ENCODE measurements at places on chromosomes 3 and 15.
A peak's percentile ranks its signal among the peaks of the same experiment; 100 is the strongest.

DNA sequence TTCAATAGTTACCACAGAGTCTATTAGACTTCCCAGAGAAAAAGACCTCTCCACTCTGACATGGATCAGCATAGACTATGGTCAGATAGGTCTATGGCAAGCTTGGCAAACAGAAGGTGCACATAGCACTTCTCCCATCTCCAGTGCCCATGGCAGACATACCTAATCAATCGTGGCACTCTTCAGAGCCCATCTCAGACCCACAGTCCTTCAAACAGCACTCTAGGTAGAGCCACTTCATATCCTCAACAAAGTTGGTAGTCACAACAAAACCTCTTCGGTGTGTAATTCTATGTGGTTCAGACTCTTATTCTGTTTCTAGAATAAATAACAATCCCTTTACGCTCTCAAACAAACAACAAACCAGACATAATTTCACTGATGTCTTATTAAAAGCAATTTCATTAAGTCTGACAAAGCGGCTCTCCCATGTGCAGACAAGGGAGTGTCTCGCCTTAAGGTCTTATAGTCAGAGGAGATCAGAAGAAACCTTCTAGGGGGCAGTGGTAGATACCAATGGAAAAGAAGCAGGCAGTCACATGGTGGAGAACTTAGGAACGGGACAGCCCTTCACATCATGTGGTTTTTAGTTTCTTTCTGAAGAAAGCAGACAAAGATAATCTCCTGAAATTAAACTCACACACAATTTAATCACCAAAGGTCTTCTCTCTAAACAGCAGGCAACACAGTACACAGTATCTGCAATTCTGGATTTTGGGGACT is 483.4 kb downstream of the FOXP1 start:
- no peak for DNase-seq

- DNase-seq = no peak
Measured at GRCh38 chr3:114011059-114011797, 45.1 kb downstream of the CCDC191 start.

GRCh38 chr3:182683858-182684257 is 109.4 kb upstream of the ATP11B start:
- no peak for DNase-seq

- DNase-seq = no peak
Measured at GRCh38 chr3:55770077-55770476, 283.0 kb upstream of the WNT5A start.

- DNase-seq = no peak
Measured at GRCh38 chr3:127368186-127369032, 80.6 kb upstream of the PRR20G start.

DNA sequence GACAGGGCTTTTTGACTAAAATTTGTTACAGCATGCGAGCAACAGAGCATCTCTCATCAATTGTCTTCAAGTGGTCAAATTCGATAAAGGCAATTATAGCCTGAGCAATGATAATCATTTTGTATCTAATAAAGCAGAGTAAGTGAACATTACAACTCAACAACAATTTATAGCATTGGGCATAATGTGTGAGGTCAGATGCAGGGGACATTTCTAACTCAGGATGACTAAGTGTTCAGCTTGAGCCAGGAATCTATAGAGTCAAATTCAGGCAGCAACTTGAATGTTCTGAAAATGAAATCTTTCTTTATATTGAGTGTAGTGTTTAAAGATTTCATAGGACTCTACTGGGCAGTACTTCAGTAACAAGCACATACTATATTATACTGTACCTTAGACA is 1226.0 kb downstream of the ZPLD1 start:
- no peak for DNase-seq

DNA sequence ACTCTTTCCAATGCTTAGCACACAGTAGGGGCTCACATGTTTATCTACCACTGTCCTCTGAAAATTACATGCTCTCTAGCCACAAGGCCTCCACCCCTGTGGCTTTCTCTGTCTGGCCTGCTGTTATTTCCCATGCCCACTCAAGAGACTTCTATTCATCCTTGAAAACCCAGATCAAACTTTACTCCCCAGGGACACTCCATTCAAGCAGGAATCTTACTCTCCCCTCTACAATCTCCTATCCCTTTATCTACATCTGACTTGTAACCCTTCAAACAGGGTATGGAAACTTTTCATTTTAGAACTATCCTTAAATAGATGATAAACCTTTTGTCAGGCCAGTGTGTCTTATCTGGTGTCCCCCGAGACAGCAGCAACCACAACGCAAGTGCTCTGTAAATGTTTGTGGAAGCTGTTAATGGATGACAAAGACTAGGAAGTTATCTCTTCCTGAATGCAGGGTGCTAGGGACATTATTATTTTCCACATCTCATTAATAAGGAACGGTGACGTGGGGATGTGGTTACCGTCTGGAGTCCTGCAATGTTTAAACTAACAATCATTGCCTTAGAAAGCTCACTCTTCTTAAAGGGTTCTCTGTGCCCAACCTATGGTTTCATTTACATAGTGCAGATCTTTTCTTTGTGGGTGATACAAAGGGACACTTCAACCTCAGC is 322.3 kb downstream of the ARRDC4 start:
- no peak for DNase-seq

DNA sequence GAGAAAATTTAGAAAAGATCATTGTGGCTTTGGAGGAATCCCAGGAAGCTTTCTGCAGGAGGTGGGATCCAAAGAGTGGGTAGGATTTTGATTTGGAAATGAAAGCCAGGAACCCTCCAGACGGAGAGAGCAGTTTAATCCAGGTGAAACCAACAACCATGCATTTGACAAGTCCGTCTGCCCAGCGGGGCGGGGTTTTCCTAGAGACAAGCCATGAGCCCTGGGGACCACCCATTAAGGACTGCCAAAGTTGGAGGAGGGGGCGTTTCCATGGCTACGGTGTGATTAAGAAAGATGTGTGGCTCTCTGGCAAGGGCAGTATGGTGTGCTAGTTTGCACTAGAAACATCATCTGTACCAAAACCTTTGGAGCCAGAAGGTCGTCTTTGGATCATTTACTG is 53.4 kb downstream of the SRGAP3 start:
- DNase-seq = no peak

- no peak for DNase-seq
Measured at GRCh38 chr3:43213631-43214030, 72.7 kb upstream of the SNRK start.

DNA sequence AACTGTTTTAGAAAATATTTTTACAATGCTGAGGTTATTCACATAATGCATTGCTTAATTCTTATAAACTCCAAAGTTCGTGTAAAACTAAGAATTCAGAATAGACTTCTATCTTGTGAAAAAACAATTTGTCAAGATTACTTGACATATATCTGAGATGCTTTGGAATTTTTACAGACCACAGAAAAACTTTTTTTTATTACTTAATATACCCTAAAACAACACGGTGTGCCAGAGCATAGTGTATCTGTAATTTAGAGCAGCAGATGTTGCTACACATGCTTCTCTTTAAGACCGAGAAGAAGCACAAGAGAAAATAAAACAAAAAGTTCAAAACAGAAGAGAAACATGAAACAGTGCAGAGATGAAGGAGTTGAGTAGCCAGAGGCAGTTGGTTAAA is 26.4 kb downstream of the ASB7 start:
- DNase-seq = peak; percentile 12

DNA sequence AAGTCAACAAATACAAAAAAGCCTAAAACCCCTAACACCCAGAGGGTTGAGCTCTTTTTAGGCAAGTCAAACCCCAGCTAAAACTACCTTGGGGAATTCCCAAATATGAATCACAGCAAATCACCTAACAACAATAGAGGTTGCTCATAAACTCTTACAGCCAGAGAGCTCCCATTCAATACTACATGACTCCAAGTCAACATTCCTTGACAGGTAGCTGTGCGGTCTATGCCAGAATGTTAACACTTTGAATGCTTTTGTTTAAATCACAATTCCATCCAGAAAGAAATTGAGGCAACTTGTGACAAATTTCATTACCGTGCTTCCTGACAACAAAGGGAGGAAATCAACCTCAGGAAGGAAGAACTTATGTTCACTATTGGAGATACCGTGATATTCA is 7.5 kb upstream of the UACA start:
- DNase-seq = no peak

- no peak for DNase-seq
Measured at GRCh38 chr3:130907966-130908365, 14.1 kb downstream of the ATP2C1 start.

DNA sequence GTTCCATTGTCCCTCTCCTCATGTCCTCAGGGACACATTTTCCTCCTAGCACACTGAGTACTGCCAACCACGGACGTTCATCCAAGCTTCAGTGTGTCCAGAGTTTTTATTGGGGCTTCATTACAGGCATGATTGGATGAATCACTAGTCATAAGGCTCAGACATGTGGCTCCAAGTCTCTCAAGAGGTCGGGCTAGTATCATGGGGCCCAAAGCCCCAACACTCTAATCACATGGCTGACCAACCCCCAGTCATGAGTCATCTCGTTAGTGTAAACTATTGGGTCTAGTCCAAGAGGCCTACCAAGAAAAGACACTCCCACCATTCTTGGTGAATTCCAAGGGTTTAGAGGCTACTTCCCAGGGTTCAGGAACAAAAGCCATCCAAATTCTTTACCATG is 4.4 kb downstream of the TERC start:
- DNase-seq = peak; percentile 65

GRCh38 chr15:39942101-39942752 is 8.3 kb downstream of the EIF2AK4 start:
- DNase-seq = no peak

GRCh38 chr15:63560741-63561448 is 36.3 kb upstream of the FBXL22 start:
- DNase-seq = no peak

- DNase-seq = no peak
Measured at GRCh38 chr3:47130557-47130956, 33.4 kb downstream of the SETD2 start.

GRCh38 chr3:69878254-69878653 is 121.3 kb upstream of the SAMMSON start:
- no peak for DNase-seq

- no peak for DNase-seq
Measured at GRCh38 chr3:27244374-27244773, 124.8 kb downstream of the NEK10 start.

DNA sequence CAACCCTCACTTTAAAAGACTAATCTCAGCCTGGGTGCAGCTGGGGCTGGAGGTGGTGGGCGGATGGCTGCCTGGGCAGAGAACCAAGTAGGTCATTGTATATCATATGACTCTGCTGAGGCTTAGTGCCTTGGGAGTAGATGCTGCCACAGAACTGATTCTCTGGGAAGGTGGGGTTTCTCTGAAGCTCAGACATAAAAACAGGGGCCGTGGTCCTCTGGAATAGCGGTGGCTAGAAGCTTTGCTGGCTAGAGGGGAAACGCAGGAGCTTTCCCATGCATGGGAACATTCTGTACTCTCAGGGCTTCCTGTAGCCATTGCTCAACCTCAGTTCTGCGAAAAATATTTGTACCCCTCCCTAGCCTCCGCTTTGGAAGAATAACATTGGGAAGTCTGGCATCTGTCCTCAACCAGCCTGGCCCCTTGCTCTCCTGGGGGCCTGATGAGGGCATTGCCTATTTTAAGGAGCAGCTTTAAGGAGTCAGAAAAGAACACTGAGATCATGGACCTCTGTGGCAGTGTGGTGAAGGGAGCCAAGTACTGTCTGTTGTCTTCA is 14.7 kb downstream of the TIMP4 start:
- peak; percentile 4 for DNase-seq

GRCh38 chr3:141286856-141287255 is 55.2 kb downstream of the PXYLP1 start:
- DNase-seq = no peak

DNA sequence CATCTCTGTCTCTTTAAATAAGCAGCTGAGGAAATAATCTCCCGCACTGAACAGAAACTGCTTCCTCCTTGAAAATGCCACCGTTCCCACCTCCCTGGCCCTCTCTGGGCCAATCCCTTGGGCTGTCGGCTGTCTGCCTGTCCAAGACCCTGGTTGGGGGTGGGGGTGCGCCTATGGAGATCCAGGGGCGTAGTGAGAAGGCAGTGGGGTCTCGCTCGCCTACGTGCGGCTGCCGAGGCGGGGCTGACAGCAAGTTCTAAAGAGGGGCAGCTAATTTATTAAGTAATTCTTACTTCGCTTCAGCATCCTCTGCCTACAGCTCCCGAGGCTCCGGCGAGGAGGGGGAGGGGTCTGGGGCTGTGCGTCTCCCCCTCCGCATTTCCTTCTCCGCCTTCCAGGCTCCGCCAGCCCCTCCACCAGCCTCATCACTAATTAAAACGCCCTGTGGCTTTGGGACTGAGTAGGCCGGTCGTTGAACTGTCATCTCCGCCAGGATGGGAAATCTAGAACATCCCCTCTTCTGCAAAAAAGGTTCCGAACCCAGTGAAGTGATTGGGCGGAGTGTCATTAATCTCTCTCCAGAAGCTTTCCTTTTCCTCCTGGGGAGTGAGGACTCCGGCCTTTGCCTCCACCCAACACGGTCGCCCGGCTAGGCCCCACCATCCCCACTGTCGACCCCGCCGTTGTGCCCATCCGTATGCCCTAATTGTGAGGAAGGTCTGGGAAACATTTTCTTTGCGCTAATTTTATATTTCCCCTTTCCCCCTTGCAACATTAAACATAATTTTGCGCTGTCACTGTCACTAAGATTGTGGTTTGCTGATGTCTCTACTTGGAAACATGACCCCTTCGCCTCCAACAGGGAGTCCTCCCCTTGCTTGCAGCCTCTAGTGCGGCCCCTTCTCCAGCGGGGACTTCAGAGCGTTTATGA is 16.9 kb downstream of the NR2F2 start:
- DNase-seq = no peak

DNA sequence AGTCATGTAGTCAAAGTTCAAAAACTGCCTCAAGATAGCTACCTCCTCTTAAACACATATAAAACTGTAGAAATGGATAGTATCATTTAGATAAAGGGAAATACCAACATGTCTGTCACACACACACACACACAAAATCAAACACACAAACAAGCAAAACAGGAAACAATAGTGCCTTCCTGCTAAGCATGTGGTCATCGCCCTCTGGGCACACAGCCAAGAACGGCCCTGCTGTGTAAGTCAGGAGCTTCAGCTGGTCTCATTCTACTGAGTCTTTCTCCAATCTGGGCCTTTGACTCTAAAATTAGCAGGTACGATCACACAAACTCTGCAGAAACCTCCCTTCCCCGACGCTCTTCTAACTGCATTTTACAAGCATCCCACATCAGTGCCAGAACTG is 272.2 kb upstream of the CHRNA7 start:
- peak; percentile 77 for DNase-seq

- DNase-seq = no peak
Measured at GRCh38 chr3:139466360-139466759, 10.0 kb downstream of the RBP2 start.

DNA sequence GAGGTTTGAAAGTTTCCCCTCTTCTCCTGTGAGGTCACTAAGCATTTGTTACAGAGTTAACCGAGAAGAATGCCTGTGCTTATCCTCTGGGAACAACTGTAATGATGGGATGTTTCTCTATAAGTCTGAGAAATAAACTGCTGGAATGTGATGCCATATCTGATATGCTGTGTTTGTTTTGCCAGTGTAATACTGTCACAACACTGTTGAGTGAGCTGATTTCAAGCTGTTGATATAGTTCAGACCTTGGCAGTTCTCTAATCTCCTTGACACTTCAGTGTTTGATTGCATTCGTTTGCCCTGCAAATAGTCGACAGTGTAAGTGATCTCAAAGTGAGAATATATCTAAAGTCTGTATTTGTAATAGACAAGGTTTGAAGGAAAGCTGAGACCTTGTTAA is 73.3 kb downstream of the PTPRG start:
- no peak for DNase-seq

GRCh38 chr3:27509376-27509775 is 25.2 kb upstream of the SLC4A7 start:
- no peak for DNase-seq
